Stimulated activated effector memory CD8-positive, alpha-beta T cell treated with anti-CD3 and anti-CD28 coated beads, Interleukin-12 subunit alpha, Interleukin-12 subunit beta, amount 100 ng/mL, for 72 hours (primary cell): ENCODE measurements at places on chromosomes 4 and X.

GRCh38 chr4:150525321-150525868, 56.6 kb upstream of the MAB21L2 start:
- DNase-seq, result no peak

- DNase-seq, result no peak
Measured at GRCh38 chr4:109499513-109499912, 60.5 kb upstream of the MCUB start.

- no peak for DNase-seq
Measured at GRCh38 chr4:145154573-145154972, 25.8 kb downstream of the OTUD4 start.

DNA sequence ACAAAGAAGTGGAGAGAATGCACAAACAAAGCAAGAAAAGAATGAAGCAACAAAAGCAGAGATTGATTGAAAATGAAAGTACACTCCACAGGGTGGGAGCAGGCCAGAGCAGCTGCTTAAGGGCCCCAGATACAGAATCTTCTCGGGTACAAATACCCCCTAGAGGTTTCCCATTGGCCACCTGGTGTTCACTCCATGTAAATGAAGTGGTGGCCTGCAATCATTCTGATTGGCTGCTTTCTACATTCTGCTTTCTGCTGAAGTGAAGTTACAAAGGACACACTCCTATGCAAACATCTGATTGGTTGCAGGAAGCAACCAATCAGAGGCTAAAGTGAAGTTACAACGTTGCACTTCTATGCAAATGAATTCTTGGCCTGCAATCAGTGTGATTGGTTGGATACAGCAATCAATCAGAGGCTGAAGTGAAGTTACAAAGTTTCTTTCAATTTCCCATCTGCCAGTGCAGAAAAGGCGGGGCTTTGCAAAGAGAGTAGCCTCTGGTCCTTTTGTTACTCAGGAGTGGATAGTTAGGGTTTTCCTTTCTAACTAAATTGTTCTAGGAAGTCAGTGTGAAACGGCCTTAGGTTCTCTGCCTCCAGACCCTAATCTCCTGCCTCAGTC, 19.0 kb upstream of the GPC4 start:
- DNase-seq, result no peak

DNA sequence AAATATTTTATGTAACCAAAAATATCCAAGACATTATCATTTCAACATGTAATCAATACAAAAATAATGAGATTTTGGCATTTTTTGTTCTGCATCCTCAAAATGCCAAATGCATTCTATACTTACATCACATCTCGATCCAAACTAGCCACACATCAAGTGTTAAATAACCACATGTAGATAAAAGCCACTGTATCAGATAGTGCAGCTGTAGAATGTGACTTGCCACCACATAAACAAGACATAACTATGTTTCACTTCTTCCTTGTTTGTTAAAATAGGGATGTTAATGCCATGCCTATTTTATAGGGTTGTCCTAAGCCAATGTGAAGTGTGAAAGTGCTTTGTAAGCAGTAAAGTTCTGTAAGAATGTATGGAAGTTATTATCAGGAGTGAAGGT, 20.9 kb downstream of the INTS6L start:
- no peak for DNase-seq

- DNase-seq, result peak; percentile 85
Measured at GRCh38 chrX:1521459-1521956, 15.5 kb downstream of the P2RY8 start.

DNA sequence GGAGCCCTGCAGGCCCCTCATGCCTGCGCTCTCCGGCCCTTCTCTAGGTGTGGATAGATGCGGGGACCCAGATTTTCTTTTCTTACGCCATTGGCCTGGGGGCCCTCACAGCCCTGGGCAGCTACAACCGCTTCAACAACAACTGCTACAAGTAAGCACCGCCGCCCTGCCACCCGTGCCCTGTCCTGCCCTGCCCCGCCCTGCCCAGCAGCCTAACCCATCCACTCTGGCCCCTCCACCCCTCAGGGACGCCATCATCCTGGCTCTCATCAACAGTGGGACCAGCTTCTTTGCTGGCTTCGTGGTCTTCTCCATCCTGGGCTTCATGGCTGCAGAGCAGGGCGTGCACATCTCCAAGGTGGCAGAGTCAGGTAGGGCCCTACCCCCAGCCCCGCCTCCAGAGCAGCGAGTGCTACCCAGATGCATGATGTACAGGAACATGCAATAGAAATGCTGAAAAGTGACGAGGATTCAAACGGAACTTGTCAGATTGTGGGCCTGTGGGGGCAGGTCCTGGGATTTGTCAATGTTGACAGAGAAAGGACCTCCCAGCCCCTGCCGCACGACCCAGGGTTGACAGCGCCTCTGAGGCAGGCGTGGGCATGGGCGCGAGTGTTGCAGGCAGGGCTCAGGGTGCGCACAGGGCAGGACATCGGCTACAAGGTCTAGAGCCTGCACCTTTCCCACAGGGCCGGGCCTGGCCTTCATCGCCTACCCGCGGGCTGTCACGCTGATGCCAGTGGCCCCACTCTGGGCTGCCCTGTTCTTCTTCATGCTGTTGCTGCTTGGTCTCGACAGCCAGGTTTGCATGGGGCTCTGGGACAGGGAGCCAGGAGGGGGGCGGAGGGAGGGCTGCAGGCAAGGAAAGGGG, 5.7 kb downstream of the SLC6A8 start:
- DNase-seq, result no peak

- no peak for DNase-seq
Measured at GRCh38 chrX:53281963-53282695, 745 bp upstream of the IQSEC2 start.

DNA sequence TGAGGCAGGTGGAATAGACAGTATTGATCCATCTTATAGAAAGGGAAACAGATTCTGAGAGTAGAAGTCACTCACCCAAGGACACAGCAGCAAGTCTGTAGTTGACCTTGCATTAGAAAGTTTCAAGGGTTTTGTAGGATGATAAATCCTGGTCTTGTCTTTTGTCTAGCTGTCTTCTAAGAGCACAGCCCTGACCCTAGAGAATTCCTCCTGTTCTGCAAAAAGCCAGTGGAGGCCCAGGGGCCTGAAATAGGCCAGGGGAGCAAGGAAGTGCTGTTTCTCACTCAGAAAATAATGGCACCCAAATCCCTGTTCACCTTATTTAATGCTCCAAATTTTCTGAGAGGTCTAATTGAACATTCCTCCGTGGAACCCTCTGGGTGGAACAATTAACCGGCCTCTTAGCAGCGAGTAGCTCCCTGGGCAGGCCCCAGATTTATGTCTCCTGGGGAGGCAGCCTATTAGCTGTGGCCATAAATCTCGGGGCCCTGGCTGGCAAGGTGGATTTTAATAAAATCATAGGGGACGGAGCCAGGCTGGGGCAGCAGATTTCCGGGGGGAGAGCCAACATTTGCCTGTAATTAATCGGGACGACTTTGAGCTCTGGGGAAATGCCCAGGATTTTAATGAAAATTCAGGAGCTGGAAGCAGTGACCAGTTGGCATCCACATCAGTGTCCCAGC, 49.2 kb upstream of the MSX1 start:
- DNase-seq, result no peak

- no peak for DNase-seq
Measured at GRCh38 chr4:88745581-88746163, 48.0 kb upstream of the NAP1L5 start.

DNA sequence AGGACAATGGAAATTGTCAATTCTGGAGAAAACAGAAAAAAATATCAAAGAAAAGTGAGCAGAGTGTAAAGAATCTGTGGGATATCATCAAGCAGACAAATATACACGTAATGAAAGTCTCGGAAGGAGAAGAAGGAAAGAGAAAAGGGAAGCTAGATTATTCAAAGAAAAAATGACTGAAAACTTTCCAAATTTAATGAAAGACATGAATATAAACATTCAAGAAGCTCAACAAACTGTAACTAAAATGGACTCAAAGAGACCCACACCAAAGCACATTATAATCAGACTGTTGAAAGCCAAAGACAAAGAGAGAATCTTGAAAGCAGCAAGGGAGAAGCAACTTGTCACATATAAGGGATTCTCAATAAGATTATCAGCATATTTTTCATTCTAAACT, 28.3 kb downstream of the PARM1 start:
- DNase-seq, result no peak

- DNase-seq, result no peak
Measured at GRCh38 chr4:118313098-118313497, 39.7 kb downstream of the PRSS12 start.

DNA sequence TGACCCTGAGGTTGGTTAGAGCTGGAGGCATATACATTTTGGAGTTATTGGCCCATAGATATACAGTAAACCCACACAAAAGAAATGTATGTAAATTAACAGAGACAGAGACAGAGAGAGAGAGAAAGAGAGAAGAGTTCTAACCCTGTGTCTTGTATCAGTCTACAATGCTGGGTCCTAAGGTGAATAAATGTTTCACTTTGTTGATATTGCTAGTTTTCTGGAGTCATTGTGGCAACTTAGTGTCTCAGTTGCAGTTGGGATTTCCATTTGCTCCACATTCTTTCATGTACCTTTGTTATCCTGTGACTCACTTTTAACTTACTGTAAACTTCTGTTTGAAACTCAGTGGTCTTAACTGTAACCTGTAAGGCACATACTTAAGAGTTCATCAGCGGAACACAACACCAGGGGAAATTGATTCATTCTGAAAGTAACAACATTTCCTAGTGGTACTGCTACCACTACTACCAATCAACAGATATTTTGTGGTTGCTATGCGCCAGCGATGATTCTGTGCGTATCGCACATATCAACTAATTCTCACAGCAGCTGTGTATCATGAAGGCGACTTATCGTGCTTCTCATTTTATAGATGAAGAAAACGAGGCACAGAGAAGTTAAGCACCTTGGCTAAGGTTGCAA, 38.5 kb upstream of the ETDA start:
- DNase-seq, result no peak

GRCh38 chrX:112211459-112211858, 128.9 kb upstream of the TRPC5 start:
- no peak for DNase-seq

GRCh38 chr4:114267976-114268375, 288.5 kb upstream of the ARSJ start:
- DNase-seq, result no peak

DNA sequence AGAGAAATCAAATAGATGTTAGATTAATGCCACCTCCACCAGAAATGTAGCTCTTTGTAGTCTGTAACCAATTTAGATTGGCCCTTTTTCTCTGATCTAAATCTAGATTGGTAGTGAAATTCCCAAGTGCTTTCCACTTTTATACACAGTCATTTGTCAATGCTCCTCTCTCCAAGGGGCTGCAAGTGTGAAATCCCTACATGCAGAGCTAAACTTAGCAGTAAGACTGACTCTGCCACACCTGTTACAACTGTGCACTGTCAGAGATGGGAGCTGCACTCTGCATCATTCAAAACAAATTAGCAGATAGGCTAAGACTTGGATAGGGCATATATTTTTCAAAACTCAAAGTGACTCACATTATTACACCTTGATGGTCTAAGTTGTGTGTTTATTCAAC, 9.1 kb downstream of the SERTM2 start:
- no peak for DNase-seq

DNA sequence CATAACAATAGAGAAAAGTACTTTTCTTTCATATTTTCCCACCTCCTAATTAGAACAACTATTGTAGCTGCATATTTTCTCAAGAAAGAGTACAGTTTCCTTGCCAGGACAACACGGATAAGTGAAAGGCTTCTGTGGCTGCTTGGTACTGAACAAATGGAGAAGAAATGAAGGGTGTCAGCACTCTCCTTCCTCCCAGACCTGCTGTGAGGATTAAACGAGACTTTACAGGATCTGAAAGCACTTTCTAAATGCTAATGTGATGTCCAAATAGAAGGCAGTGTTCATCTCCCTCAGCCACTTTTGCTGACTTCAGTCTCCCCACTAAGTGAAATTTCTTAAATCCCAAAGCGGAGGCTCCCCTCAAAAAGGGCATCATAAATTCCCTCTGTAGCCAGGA, 13.9 kb downstream of the NIPAL1 start:
- DNase-seq, result no peak

DNA sequence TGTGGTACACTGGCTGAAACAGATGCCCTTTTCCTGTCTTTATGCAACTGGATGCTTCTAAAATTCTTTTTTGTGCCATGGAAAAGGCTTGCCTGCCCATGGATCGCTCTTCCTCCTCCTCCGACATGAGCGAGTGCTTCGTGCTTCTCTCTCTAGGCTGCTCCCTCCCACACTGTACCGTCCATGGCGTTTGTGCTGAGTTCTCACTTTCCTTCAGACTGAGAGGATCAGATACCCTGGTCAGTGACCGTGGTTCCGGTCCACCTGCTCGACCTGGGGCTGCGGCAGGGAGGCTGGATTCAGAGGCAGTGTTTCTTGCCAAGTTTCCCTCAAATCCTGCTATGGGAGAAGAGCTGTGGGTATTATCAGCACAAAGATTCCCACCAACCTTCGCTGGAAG, 10.2 kb upstream of the CLDN24 start:
- no peak for DNase-seq

- DNase-seq, result no peak
Measured at GRCh38 chrX:65127842-65128241, 151.6 kb upstream of the ZC4H2 start.

DNA sequence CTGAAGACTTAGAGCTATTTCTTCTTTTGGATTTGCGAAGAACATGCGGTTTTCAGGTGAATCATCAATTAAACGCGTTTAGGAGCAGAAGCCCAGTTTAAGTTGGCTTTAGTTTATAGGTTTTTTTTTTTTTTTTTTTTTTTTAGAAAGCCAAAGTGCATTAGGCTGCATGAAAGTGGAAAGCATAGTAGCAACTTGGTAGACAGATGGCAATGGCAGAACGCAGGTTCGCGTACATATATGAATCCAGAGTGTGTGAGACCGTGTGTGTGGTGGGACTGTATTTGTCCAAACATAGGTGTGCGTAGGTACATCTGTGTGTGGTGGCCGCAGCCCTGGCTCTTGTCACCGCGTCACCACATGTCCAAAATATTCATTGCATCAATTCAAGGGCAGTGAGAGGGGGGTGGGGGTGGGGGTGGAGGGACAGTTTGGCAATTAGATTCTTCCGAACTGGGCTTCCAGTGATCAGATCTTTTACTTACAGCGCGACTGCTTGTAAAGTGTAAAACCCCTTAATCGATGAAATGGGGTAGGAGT, 901 bp downstream of the JADE1 start:
- DNase-seq, result peak; percentile 55

GRCh38 chr4:44434247-44434646, 14.4 kb downstream of the KCTD8 start:
- no peak for DNase-seq

DNA sequence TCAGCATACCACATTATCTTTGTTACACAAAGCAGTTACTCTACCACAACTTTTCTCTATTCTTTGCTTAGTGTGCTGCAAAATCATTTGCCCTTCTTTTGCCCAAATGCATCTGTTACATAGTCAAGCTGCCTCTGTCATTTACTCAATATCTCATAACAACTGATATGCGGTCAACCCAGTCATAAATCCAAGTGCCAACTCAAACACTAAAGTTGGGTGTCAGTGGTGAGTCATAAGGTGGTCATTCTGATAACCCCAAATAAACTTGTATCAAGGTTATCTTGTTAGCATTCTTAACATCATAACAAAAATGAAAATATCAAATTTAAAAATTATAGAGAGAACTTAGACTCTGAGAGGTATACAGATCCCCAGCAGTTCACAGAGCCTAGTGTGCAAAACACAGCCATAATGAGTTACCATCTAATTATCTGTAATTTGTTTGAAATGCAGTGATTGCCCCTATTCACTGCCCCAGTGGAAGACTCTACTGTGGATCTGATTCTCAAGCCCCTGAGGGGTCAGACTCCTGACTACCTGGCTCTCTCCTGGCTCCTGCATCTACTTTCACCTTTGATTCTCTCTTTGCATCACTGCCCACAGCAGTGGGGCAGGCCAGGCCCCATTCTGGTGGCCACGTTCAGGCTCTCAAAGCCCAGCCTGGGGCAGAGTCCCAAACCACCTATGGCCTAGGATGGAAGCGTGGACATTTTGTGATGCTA, 29.2 kb downstream of the TBC1D9 start:
- no peak for DNase-seq
